Stimulated activated CD4-positive, alpha-beta T cell treated with anti-CD3 and anti-CD28 coated beads, Interleukin-2, amount 100 ng/mL, for 4 hours (primary cell): ENCODE measurements at places on chromosomes 3 and 15.

GRCh38 chr15:99703603-99704443 is 29.4 kb downstream of the LYSMD4 start:
- DNase-seq = no peak

GRCh38 chr3:147572970-147573340 is 163.8 kb downstream of the ZIC1 start:
- no peak for DNase-seq

DNA sequence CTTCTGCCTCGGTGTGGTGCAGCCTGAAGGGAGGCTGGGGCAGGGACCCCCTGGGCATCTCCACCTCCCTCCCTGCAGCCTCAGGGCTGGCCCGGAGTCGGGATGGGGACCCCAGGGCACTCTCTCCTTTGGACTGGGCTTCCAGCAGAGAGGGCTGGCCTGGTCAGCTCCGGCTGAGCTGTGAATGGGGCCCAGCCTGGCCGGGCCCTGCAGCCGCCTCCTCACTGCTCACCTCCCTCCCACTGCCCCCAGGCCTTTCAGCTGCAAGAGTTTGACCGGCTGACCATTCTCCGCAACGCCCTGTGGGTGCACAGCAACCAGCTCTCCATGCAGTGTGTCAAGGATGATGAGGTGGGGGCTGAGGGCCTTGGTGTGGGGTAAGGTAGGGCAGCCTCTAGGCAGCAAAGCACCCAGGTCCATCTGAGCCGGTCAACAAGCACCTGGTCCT is 36.0 kb downstream of the PSTPIP1 start:
- DNase-seq = no peak

DNA sequence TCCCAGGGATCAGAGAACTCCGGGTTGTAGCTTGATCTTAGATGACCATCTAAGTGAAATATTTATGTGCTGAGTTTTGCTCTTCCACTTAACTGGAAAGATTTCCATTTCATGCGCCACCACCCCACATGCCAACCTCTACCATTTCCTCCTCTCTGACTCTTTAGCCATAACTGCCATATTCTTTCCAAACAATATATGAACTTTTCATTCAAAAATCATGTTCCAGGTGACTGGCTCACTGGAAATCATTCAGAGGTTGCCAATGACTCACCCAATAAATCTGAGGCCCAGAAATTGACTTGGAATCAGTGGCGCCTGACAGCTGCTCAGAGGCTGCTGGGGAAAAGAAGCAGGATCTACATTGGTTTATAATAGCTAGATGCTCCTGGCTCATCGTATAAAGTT is 31.6 kb upstream of the FAM174B start:
- no peak for DNase-seq

DNA sequence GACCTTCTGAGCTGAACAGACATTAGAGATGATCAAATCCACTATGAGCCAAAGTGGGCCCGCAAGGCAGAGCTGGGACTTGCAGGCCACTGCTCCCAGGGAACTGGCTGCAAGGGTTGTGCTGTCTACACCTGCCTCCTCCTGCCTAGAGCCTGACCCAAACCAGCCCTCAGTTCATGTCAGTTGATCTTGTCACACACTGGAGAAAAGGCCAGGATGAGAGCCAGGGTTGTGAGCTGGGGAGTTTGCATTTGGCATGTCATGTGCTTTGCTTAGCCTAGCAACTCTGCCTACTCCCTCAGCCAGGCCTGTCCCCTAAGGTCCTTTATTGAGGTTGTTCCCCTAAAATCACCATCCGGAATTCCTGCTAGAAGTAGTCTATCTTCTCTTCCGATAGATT is 67.8 kb downstream of the RAB11A start:
- no peak for DNase-seq

- no peak for DNase-seq
Measured at GRCh38 chr3:129688271-129688895, 81.9 kb upstream of the PLXND1 start.

DNA sequence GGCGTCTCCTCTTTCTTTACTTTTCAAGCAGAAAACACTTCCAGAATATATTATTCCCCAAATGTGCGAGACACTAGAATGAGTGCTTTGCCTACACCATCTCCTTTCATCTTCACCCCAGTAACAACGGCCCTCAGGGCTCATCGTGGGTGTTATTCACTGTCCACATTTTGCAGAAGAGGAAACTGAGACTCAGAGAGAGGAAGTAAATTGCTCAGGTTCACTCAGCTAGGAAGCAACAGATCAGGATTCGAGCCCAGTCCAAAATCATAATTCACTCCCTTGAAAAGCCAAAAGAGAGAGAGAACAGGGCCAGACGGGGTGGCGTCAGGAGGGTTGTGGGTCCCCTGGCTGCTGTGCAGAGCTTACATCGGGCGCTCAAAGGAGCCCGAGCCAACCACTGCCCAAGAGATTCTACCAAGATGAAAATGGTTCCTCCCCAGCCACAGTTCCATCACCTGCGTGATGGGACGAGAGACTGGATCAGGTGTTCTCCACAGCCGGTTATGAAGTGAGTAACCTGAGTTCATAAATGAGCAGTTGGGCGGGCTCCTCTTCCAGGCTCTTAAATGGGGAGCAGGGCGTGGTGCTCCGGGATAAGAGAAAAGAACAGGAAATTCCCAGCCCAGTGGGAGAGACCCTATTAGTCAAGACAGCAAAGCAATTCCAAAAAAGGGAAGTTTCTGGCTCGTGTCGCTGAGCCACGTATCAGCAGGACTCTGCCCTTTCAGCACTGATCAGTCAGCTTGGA is 48.6 kb upstream of the FLNB start:
- DNase-seq = no peak
